Pancreas (tissue), 10 donors: ENCODE measurements at places on chromosomes 2 and 18. TPM values are rescaled to one million over a fixed set of nuclear protein-coding genes. Genes with fewer than 3 reads are reported as not detected.
A peak's percentile ranks its signal among the peaks of the same experiment; 100 is the strongest.

The SKA1 gene
- 0.47 TPM for total RNA-seq

The SRD5A2 gene
- not detected for total RNA-seq

GRCh38 chr18:24014986-24015638, 558 bp downstream of the TTC39C start:
- H3K36me3 ChIP-seq = no peaks in the 10 kb centered on the region
- DNase-seq = peak; percentile 73
- peaks cover 8% of the 10 kb centered on the region for H3K4me1 ChIP-seq
- H3K4me3 ChIP-seq = peak overlapping the region; percentile 96
- H3K27ac ChIP-seq = peak overlapping the region; percentile 60

The EVX2 gene
- total RNA-seq = not detected

The MYCN gene
- total RNA-seq = 0.16 TPM

- H3K4me3 ChIP-seq = no peak overlapping the region
- H3K27ac ChIP-seq = no peak overlapping the region
These were observed 10.4 kb upstream of the LRRFIP1 start for GRCh38 chr2:237616734-237617586.

GRCh38 chr2:158172719-158173118, 71.0 kb downstream of the UPP2 start:
- DNase-seq = no peak
- no peaks in the 10 kb centered on the region for H3K36me3 ChIP-seq
- H3K4me1 ChIP-seq = no peaks in the 10 kb centered on the region
- no peaks in the 10 kb centered on the region for H3K27me3 ChIP-seq

GRCh38 chr2:187576906-187577305, 22.7 kb upstream of the TFPI start:
- no peaks in the 10 kb centered on the region for H3K27me3 ChIP-seq
- DNase-seq = no peak
- H3K36me3 ChIP-seq = no peaks in the 10 kb centered on the region

DNA sequence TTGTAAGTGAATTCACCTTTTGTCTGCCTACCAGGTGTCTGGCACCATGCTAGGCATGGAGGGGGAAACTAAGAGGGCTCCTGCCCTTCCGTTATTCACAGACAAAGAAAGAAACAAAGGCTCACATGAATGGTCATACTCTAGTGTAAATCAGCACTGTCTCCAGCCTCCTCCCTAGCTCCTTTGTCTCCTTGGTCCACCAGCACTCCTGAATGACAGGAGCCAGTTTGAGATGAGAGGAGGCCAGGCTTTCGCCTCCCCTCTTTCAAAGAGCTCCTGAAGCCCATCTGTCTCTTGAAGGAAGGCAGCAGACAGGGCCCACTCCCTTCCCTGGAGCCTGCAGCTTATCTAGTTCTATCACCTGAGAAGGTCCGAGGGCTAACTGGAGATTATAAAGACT, 18.7 kb downstream of the SATB2 start:
- no peaks in the 10 kb centered on the region for H3K27me3 ChIP-seq
- no peaks in the 10 kb centered on the region for H3K4me1 ChIP-seq
- no peak for DNase-seq
- H3K27ac ChIP-seq = no peak overlapping the region
- H3K4me3 ChIP-seq = no peak overlapping the region
- no peaks in the 10 kb centered on the region for H3K36me3 ChIP-seq

The CLEC4F gene
- 0.12 TPM for total RNA-seq

GRCh38 chr2:43221763-43222474, 4.5 kb downstream of the ZFP36L2 start:
- peak; percentile 86 for DNase-seq
- H3K4me1 ChIP-seq = peaks cover 35% of the 10 kb centered on the region
- peak overlapping the region; percentile 96 for H3K27ac ChIP-seq
- H3K4me3 ChIP-seq = peak overlapping the region; percentile 88
- H3K27me3 ChIP-seq = no peaks in the 10 kb centered on the region
- H3K36me3 ChIP-seq = no peaks in the 10 kb centered on the region

DNA sequence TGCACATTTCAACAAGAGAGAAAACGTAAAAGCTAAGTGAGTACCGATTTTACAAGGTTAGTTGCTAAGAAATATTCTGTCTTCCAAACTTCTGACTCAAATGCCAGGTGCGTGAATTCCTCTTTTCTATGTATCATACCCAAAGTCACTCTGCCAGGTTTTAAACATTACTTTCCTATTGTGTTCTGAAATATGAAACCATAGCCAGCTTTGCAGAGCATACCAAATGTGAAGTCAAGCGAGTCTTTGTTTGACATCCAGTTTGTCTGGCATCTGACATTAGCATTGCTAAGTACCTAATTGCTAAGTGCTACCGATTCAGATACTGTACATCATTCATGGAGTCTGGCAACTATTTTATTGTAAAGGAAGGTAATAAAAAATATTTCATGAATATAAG, 321.9 kb upstream of the GALNT5 start:
- no peaks in the 10 kb centered on the region for H3K27me3 ChIP-seq
- DNase-seq = no peak
- no peaks in the 10 kb centered on the region for H3K36me3 ChIP-seq
- H3K4me3 ChIP-seq = no peak overlapping the region

The OLA1 gene
- total RNA-seq = 55.8 TPM

DNA sequence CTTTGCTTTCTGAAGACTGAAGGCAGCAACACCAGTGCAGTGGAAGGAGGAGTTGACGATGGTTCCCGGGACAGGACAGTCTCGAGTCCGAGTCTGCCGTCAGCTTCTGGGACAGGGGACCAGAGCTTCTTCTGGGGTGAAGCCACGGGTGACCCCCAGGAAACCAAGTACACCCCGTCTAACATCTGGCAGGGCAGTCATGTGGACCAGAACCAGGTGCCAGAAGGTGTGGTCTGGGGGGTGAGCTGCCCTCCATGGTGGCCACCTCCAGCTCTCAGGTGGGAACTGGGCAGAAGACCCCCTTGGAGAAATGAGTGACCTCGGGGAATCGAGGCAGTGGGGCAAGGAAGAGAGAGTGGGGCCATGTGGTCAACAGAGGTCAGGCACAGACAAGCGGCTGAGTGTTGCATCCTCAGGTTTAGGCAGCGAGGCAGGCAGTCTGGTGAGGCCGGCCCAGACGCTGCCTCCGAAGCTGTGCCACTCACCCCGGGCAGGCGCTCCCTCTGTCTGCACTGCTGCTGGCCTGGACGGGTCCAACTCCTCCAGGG, 204.3 kb downstream of the HDAC4 start:
- no peaks in the 10 kb centered on the region for H3K27me3 ChIP-seq
- H3K4me3 ChIP-seq = no peak overlapping the region
- no peaks in the 10 kb centered on the region for H3K36me3 ChIP-seq
- no peak overlapping the region for H3K27ac ChIP-seq

The ABCB11 gene
- 0.12 TPM for total RNA-seq

DNA sequence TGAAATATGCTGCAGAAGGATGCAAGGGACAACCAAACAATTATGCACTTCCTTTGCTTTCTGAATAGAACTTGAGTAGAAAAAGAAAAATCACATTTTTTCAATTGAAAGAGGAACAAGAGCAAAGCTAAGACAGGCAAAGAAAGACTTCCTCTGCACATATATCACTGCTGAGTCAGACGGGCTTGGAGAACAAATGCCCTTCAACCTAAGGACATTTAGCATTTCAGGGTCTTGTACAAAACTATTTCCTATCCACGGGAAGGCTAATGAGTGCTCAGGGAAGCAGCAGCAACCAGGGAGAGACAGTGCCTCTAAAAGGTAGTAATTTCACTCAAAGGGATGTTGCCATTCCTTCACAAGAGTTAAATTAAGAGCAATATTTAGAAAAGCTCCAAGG, 570.0 kb upstream of the GCFC2 start:
- no peak overlapping the region for H3K27ac ChIP-seq
- no peaks in the 10 kb centered on the region for H3K4me1 ChIP-seq
- no peaks in the 10 kb centered on the region for H3K27me3 ChIP-seq
- no peak overlapping the region for H3K4me3 ChIP-seq

DNA sequence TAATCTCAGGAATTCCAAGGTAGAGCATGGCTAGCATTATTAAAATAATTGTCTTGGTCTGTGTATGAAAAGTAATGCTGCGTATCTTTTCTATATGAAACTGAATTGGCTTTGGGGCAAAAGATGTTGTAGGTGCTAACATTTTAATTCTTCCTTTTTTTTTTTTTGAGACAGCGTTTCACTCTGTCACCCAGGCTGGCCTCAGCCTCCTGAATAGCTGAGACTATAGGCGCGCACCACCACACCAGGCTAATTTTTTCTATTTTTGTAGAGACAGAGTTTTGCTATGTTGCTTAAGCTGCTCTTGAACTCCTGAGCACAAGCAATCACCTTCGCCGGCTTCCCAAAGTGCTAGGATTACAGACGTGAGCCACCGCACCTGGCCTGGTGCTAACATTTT, 172.6 kb upstream of the STON1 start:
- H3K4me3 ChIP-seq = no peak overlapping the region
- H3K4me1 ChIP-seq = peaks cover 9% of the 10 kb centered on the region
- H3K27me3 ChIP-seq = no peaks in the 10 kb centered on the region
- no peak for DNase-seq
- no peaks in the 10 kb centered on the region for H3K36me3 ChIP-seq
- no peak overlapping the region for H3K27ac ChIP-seq

GRCh38 chr2:187313831-187314230, 134.2 kb downstream of the CALCRL start:
- H3K4me1 ChIP-seq = no peaks in the 10 kb centered on the region
- DNase-seq = no peak
- no peak overlapping the region for H3K4me3 ChIP-seq
- no peaks in the 10 kb centered on the region for H3K27me3 ChIP-seq

The NPPC gene
- total RNA-seq = not detected

The GRP gene
- 0.74 TPM for total RNA-seq

- H3K27ac ChIP-seq = no peak overlapping the region
- no peak for DNase-seq
- no peak overlapping the region for H3K4me3 ChIP-seq
- no peaks in the 10 kb centered on the region for H3K27me3 ChIP-seq
- no peaks in the 10 kb centered on the region for H3K36me3 ChIP-seq
These were observed 265.1 kb upstream of the TNP1 start for GRCh38 chr2:217125014-217125413.

DNA sequence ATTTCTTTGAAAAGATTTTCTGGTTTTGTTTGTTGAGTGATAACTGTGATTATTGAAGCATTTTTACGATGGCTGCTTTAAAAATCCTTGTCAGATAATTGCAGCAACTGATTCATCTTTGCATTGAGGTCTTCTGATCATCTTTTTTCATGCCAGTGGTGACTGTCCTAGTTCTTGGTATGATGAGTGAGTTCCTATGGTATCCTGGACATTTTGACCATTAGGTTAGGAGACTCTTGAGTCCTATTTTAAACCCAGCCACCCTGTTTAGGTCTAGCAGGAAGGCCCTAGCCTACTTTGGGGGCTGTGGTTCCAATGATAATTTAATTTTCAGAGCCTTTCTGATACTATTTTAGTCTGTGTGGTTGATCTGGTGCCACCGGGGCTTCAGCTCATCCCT, 72.7 kb upstream of the REV1 start:
- no peaks in the 10 kb centered on the region for H3K36me3 ChIP-seq
- DNase-seq = no peak
- no peaks in the 10 kb centered on the region for H3K27me3 ChIP-seq
- no peaks in the 10 kb centered on the region for H3K4me1 ChIP-seq
- no peak overlapping the region for H3K27ac ChIP-seq
- H3K4me3 ChIP-seq = no peak overlapping the region

GRCh38 chr2:74895001-74895400, 61.1 kb downstream of the HK2 start:
- H3K36me3 ChIP-seq = no peaks in the 10 kb centered on the region
- H3K27me3 ChIP-seq = no peaks in the 10 kb centered on the region
- no peak for DNase-seq
- no peaks in the 10 kb centered on the region for H3K4me1 ChIP-seq

The VIT gene
- 0.31 TPM for total RNA-seq

- H3K4me1 ChIP-seq = no peaks in the 10 kb centered on the region
- no peaks in the 10 kb centered on the region for H3K36me3 ChIP-seq
- H3K27ac ChIP-seq = no peak overlapping the region
- DNase-seq = no peak
These were observed 235.5 kb downstream of the THSD7B start for GRCh38 chr2:137000811-137001210.

GRCh38 chr2:28164280-28164801, 228.3 kb upstream of the FOSL2 start:
- no peak for DNase-seq
- H3K27me3 ChIP-seq = no peaks in the 10 kb centered on the region
- H3K36me3 ChIP-seq = no peaks in the 10 kb centered on the region
- no peak overlapping the region for H3K27ac ChIP-seq

- no peaks in the 10 kb centered on the region for H3K36me3 ChIP-seq
- H3K27me3 ChIP-seq = no peaks in the 10 kb centered on the region
- no peak overlapping the region for H3K4me3 ChIP-seq
- no peak for DNase-seq
These were observed 162.2 kb downstream of the SLC39A10 start for GRCh38 chr2:195819276-195819675.

The NDC80 gene
- total RNA-seq = not detected

DNA sequence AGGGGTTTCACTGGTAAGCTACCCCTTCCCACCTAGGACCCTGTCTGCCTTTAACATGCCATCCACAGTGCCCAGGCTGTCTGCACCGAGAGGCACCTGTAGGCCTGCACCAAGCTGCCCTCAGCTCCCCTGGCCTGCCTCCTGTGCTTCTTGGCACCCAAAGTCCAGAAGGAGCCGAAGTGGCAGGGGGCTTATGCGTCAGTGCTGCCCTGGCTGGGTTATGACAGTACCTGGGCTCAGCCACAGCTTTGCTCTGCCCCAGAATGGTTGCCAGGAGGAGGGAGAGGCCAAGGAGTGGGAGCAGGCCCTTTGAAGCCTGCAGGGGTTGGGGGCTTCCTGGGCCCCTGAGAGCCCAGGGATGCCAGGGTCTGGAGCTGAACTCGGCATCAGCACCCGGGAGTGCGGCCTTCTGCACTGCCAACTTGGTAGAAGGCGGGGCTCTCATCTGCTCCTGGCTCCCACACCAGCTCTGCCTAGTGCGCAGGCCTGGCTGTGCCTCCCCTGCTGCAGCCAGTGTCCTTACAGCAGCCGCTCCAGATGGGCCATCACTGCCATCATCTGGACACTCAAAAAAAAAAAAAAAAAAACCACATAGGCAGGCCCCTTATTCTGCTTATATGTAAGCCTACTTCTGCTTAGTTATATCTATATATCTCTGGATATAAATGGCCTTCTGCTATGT, 155.4 kb downstream of the THSD7B start:
- no peaks in the 10 kb centered on the region for H3K36me3 ChIP-seq
- no peaks in the 10 kb centered on the region for H3K27me3 ChIP-seq
- H3K4me1 ChIP-seq = no peaks in the 10 kb centered on the region
- no peak overlapping the region for H3K27ac ChIP-seq

DNA sequence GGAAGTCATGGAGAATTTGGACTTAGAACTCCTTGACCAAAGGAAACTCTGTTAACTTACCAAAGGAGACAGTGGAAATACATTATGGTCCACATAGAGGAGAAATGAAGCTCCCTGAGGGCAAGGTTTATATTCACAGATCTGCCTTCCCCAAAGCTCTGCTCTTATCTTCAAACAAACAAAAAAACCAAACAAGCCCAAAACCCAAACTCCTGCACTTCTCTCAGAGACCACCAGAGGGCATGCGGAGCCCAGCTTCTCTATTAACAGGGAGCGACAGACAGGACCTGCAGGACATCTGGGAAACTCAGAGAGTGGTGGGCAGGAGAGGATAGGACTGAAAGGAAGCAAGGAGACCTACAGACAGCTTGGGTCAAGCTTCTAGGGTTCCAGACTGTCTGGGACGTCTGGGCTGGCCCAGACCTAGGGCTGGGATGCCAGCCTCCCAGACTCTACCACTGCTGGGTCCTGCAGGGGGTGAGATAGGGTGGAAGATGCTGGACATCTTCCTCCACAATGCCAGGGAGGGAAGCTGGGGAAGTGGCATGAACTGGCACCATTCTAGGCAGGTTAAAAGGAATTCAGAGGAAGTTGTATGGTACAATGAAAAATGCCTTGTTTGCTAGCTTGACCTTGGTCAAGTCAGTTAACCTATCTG, 4.0 kb upstream of the WNT10A start:
- H3K4me3 ChIP-seq = no peak overlapping the region
- DNase-seq = peak; percentile 57
- no peak overlapping the region for H3K27ac ChIP-seq
- peaks cover 4% of the 10 kb centered on the region for H3K27me3 ChIP-seq
